ENCODE measurements at places on chromosomes 5 and 9. TPM values are rescaled to one million over a fixed set of nuclear protein-coding genes. Genes with fewer than 3 reads are reported as not detected.

The PGM5 gene
- 0.18 TPM for total RNA-seq

The PCDHB13 gene
- 0.90 TPM for total RNA-seq

The ABCA2 gene
- total RNA-seq = 23.8 TPM

The SLC27A6 gene
- not detected for total RNA-seq

The ADAMTS19 gene
- total RNA-seq = 0.54 TPM

The RNF180 gene
- 2.5 TPM for total RNA-seq

The CBY3 gene
- not detected for total RNA-seq

The SIT1 gene
- not detected for total RNA-seq

The INSL4 gene
- not detected for total RNA-seq

The PCA3 gene
- not detected for total RNA-seq

The PDE6A gene
- not detected for total RNA-seq

The FAM221B gene
- not detected for total RNA-seq

The ADAMTS6 gene
- 3.1 TPM for total RNA-seq

The PCDHB11 gene
- total RNA-seq = 0.65 TPM

The LCN9 gene
- not detected for total RNA-seq

The SLC36A1 gene
- total RNA-seq = 11.0 TPM

The KCNV2 gene
- not detected for total RNA-seq

The DAB2 gene
- 94.4 TPM for total RNA-seq
